ENCODE measurements at places on chromosomes 4 and X.
A peak's percentile ranks its signal among the peaks of the same experiment; 100 is the strongest.

- no peak for DNase-seq
Measured at GRCh38 chr4:115126491-115126890, 13.1 kb upstream of the NDST4 start.

- DNase-seq, result no peak
Measured at GRCh38 chr4:1775731-1776500, 17.2 kb upstream of the FGFR3 start.

DNA sequence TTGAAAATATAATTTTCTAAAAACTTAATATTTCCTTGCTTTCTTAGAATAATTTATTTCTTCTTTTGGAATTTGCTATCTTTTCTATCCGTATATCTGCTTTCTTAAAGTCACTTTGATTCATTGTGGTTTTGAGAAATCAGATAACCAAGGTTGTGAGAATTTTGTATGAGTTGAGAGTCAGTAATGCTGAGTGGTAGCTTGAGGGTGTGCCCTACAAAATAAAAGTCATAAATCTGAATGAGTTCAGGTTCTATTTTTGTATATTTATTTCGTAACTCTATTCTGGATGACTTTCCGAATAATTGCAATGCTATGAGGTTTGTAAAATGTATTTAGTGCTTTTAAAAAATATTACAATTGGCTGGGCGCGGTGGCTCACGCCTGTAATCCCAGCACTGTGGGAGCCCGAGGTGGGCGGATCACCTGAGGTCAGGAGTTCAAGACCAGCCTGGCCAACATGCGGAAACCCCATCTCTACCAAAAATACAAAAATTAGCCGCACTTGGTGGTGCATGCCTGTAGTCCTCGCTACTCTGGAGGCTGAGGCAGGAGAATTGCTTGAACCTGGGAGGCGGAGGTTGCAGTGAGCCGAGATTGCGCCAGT lies 8.9 kb downstream of the COPS4 start:
- DNase-seq, result no peak

DNA sequence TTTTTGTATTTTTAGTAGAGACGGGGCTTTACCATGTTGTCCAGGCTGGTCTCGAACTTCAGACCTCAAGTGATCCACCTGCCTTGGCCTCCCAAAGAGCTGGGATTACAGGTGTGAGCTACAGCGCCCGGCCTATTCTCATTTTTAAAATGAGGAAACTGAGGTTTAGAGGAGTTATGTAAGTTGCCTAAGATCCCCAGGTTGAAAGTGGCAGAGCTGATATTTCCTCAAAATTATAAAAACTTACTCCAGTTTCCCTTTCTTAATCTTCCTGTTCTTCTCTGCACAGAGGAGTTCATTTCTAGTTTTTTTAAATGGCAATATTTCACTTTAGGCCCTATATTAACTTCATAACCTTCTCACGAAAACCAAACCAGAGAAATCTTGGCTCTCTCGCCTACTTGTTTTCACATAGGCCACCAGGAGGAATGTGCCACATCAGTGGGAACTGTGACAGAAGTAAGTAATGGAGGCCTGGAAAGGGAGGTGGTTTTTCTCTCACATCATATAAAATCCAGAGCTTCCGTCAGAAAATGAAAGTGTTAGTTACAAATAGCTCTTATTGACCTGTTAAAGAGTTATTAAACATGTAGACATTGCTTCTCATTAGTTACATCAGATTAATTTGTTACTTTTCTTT lies 16.1 kb upstream of the RS1 start:
- DNase-seq, result no peak

DNA sequence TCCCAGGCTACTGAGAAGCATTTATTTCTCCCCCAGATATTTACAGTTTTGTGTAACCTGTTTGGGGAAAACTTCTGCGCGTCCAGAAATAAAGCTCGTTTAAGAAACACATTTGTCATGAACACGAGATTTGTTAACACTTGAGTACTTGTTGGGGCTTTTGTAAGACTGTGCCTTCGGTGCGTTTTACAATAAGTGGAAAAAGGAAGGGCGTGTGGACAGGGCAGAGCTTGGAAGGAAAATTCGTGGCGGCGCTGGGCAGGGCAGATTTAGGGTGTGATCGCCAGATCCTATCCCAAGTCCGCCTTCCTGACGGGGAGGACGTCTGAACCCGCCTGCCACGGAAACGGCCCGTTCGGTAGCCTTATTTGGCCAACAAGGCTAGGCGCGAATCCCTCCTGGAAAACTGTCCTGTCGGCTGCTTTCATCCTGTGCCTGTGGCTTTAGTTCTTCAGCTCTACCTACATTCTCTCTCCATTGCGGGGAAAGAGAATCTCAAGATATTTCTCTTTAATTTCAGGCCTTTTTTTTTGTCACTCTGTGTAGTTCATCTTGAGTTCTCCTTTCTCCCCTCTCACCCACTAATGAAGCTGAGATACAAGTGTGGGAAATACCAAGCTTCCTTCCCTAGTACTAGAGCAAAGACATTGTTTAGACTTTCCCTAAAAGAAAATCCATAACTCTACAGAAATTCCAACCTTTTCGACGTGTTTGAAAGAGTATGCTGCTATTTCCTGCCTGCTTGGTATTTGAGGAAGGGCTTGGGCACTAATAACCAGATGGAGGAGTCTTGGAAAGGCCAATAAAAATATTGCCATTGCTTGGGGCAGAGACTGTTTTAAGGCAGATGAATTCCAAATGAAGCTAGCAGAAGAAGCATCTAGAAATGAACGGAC lies 982 bp downstream of the PDLIM5 start:
- peak; percentile 85 for DNase-seq

GRCh38 chr4:74431113-74431826 lies 13.7 kb upstream of the AREG start:
- no peak for DNase-seq

- DNase-seq, result no peak
Measured at GRCh38 chr4:103853627-103854026, 133.8 kb upstream of the TACR3 start.

DNA sequence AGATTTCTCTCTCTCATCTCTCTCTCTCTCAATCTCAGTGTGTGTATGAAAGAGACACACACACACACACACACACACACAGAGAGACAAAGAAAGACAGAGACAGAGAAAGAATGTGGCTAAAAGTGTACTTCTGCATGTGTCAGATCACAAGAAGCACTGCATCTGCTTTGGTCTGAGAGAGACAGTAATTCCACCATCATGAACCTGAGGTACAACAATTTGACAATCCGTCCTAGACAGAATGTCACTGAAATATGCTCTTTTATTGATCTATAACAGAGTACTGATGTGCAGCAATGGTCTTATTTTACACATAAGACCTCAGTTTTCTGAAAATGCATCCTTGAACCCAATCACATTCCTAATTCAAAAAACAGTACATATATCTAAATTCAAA lies 576.2 kb upstream of the SMIM31 start:
- DNase-seq, result no peak

GRCh38 chr4:78569306-78569821 lies 17.8 kb downstream of the ANXA3 start:
- peak; percentile 62 for DNase-seq

DNA sequence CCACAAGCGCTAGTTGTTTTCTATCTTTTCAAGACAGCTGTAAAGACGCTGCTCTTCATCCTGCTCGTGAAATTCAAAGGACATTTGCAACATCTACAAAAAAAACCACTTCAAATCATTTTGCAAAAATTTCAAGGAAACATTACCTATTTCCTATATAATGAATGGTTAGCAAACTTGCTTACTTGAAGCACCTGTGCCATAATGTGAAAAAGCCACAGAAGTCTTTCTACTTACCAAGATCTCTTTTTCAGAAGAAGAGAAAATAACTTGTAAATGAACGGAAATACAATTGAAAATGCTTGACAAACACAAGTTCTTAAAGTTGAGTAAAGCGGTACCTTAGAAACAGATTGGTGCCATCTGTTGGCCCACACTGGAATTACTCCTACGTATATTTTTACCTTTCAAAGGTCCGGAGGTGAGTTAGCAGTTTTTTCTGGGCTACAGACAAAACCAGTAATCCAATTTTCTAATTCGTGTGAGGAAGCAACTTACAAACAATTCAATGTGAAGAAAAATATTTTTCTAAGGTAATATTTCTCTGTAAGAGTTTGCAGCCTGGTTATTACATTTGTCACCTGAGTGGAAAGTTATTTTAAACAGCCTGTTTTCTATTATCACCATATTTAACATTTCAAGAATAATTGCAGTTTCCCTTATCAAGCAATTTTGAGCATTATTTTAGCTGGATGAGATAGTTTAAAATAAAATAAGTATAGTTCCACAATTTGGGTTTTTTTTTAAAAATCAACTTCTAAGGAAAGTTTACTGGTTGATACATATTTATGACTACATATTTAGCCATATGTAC lies at the start of gene TLR6:
Gene TLR6, minus strand, starts transcription at position 294 of the 814 bp plus-strand sequence. CDS start 27,344 bp downstream, outside the sequence.
- peak; percentile 81 for DNase-seq

GRCh38 chr4:158016511-158016910 lies 156.3 kb downstream of the GASK1B start:
- DNase-seq, result no peak

DNA sequence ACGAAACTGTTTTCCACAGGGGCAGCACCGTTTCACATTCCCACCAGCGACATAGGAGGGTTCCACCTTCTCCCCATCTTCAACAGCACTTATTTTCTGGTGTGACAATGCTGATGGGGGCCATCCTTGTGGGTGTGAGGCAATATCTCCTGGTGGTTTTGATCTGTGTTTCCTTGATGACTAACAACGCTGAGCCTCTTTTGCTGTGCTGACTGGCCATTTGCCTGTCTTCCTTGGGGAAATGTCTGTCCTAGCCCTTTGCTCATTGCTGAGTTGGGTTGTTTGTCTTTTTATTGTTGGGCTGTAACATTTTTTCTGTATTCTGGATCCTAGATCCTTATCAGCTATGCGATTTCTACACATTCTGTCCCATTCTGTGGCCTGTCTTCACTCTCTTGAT lies 33.7 kb downstream of the ATP2B3 start:
- no peak for DNase-seq

DNA sequence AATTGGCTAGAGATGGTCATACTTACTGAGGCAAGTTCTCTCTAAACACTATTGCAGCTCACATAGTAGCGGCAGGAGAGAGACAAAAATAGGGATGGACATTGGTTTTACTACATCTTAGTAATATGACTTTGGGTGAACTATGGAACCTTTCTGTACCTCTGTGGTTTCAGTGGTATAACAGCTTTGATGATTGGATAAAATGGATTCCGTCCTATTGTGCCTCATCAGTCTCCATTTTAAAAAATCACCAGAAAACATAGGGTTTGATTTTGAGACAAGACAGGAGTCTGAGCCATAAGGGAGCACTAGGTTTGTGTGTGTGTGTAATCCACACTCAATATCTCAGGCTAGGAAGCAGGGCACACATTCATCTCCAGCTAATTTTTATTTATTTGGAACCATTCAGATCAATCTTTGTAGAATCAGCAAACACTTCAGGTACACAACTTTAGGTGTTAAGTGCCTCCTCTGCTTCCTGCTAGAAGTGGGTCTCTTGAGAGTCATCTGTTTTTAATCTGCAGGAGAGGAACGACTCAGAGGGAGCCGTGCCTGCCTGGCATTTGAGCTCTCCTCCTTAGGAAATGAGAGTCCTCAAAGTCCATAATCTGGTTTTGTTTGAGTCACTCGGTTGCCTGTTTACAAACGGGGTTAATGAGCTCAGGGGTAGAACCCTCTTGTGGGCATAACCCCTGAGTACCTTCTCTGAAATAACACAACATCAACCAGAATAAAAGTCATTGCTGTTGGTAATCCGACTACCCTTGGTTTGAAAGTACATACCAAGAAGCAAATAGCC lies 238.5 kb upstream of the BOD1L1 start:
- DNase-seq, result no peak

DNA sequence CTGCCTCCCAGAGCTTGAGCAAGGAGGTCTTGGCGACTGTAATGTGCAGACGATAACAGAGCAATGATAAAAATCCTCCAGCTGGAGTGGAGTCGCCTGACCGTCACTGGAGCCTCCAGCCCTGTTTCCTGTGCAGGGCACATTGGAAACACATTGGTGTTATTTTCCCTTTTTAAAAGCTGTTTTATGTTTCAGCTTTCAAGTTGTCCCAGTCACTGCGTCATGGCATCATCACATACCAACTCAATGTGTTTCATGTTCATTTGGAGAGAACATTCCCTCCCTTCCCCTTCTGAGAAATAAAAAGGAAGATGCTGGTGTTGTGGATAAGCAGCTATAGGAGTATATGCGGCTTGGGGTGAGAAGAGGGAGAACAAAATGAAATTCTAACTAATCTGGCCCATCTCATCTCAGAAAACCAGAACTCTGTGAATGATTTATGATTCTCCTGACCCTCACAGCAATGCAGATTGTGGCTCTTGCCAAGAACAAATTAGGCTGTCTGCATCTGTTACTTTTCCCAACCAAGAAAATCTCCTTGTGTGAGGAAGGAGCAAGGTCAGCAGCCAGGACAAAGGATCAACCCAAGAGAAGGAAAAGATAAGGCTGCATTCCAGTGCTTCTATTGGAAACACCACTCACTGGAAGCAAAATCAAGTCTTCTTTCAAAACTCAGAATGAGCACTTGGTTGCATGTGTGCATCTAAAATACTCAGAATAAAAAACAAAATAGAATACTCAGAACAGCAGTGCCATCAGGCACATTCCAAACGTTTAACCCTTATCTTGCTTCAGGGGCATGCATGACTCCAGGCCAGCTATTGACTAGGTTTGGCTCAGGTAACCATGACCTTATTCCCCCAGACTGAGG lies 134.4 kb downstream of the RASL11B start:
- no peak for DNase-seq

GRCh38 chr4:182874304-182874751 lies 42.9 kb downstream of the DCTD start:
- no peak for DNase-seq

GRCh38 chr4:163795885-163796284 lies 301.4 kb downstream of the TMA16 start:
- DNase-seq, result no peak

GRCh38 chrX:20143561-20143960 lies 1.9 kb upstream of the EIF1AX start:
- no peak for DNase-seq

GRCh38 chr4:8414377-8414776 lies 26.1 kb downstream of the ACOX3 start:
- DNase-seq, result no peak

DNA sequence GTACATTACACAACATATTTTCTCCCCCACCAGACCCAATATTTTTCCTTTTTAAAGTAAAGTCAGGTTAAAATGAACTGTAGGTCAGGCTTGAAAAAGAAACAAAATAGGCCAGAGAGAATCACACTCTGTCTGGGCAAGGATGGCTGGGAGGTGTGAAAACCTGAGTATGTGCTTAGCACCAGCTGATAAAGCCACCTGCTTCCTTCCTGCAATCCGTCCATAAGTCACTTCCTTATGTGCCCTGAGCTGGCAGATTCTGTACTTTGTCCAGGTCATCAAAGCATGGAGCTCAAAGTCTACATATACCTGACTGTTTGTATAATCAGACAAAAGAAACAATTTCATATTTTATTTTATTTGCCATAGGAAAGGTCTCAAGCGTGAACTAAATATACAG lies 37.7 kb downstream of the ANTXR2 start:
- peak; percentile 70 for DNase-seq

DNA sequence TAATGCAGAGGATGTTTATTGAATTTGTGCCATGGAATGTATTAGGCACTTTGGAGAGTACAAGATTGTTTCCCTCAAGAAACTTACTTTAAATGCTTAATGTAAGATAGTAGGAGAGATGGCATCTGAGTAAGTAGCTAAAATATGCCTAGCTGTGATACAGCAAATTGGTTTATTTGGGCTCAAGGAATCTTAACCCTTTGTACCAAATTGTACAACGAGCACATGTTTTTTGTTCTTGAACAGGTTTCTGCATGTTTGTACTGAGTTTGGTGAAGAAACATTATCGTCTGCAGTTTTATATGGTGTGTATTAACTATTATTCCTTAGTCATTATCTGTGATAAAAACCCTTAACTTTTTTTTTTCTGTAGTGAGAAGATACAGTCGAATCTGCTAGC lies 48.6 kb downstream of the CDS1 start:
- no peak for DNase-seq

All from LoVo (cell line).